EL (cell line): ENCODE measurements at places on chromosomes 11 and 22.
A peak's percentile ranks its signal among the peaks of the same experiment; 100 is the strongest.

DNA sequence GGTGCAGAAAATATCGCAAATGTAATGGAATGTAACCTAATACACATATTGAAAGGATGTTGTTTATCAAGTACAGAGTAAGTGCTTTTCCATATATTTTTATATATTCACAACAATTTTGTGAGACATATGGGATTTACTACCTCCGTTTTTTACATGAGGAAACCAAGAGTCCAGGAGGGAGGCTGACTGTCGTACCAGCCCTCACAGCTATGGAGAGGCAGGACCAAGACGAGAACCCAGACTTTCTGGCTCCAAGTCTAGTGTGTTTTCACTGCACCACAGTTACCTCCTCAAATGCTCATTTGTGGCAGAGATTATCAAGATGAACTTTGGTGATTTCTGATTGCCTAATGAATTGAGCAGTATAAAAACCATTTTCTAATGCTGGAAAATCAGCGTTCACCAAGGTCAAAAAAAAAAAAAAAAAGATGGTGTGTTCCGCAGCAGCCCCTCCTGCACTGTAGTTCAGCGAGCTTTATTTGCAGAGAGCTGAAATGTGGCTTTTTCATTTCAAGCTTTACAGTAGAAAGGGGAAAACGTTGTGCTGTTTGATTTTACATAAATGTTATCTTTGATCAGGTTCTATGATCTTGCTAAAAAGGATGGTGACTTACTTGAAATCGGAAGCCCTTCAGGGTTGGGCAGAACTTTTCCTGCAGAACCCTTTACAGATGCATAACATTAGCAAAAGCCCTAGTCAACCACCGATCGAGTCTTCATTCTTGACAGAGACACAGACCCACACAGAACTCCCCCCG lies 44.7 kb upstream of the WEE1 start:
- DNase-seq = no peak

- DNase-seq = no peak
Measured at GRCh38 chr11:10291801-10292638, 2.0 kb downstream of the SBF2 start.

DNA sequence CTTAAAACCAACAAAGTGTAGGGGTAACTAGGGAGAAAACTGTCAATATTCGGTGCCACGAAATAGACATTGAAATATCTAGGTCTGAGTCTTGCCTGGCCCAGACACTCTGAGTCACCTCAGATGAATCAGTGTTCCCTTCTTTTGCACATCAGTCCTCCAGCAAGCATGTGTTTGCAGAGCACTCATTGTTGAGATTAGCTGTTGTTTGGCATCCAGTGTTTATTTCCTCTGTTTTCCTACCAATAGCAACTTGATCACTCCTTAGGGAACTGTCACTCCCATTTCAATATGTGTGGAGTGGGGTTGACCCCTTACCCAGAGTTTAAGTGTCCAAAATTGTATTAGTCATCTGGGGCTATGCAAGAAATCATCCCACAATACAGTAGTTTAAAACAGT lies 4.7 kb upstream of the ASCC2 start:
- peak; percentile 82 for DNase-seq

- DNase-seq = peak; percentile 96
Measured at GRCh38 chr11:7020183-7020917, at the start of the genes NLRP14 and ZNF214. Gene NLRP14 (plus strand): TSS chr11:7020479. CDS start chr11:7038587, 18,108 bp downstream. Gene ZNF214 (minus strand): TSS chr11:7020346. CDS start chr11:7002835, 17,511 bp downstream.

DNA sequence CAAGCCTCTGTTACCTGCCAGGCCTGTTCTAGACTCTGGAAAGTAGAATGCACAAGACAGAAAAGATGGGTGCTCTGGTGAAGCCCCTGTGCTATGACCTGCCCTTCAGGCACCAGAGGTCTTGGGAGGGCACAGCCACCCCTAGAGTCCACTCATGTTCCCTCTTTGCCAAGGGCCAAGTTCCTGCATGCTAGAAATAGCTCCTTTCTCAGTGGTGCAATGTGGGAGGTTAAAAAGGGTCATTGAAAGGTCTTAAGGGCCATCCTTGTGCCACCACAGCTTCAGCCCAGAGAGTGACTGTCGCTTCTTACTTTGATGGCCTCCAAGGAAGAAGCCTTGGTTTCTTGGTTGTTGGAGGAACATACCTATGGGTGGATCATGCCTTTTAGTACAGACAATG lies 84.6 kb upstream of the PARVA start:
- no peak for DNase-seq

- no peak for DNase-seq
Measured at GRCh38 chr11:86142170-86142569, 73.3 kb upstream of the PICALM start.

DNA sequence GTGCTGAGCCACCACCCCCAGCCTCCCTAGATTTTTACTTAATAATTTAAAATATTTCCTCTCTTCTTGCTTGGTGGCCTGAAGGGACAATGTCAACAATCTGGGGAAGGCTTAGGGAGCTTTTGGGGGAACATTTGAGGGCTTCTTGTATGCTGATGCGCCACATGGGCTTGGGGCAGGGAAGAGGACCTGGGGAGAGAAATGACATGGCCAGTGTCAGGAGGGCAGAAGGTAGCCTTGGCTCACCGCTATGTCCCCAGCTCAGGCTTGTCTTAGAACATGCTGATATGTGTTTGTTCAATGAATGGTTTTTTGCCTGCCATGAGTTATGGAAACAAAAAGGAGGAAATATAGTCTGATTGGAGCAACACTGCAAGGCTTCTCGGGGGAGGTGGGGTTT lies 51.6 kb downstream of the ST14 start:
- DNase-seq = no peak

DNA sequence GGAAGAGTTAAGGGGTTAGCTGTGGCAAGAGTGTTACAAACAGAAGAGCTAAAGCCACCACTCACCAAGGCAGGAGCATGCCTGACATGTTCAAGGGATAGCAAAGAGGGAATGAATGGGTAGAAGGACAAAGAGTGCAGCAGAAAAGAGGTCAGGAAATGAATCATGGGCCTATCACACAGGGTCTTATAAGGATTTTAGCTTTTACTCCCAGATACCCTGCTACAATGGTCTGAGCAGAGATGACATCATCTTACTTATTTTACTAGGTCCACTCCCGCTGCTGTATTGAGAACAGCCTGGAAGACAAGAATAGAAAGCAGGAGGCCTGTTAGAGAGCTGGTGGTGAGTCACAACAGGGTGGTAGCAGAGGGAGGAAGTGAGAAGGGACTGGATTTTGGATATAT lies 9.8 kb downstream of the TRAF6 start:
- DNase-seq = peak; percentile 95

DNA sequence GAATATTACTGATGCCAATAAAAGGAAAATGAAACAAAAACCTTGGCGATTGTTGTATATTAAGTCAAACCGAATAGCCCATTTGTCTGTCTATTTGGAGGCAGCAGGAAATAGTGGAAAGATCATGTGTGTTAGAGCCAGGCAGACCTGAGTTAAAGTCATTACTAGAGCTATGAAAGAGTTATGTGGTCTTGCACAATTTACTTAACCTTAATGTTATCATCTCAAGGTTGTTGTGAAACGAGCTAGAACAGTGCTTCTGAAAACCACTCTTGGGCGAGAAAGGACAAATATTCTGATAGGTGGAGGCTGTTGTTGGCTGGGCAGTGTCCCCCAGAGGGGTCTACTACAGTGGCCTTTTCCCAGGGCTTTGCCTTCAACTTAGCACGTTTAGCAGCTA lies 60.0 kb upstream of the NUP160 start:
- no peak for DNase-seq

GRCh38 chr22:48393041-48393370 lies 1434.7 kb downstream of the BRD1 start:
- no peak for DNase-seq

DNA sequence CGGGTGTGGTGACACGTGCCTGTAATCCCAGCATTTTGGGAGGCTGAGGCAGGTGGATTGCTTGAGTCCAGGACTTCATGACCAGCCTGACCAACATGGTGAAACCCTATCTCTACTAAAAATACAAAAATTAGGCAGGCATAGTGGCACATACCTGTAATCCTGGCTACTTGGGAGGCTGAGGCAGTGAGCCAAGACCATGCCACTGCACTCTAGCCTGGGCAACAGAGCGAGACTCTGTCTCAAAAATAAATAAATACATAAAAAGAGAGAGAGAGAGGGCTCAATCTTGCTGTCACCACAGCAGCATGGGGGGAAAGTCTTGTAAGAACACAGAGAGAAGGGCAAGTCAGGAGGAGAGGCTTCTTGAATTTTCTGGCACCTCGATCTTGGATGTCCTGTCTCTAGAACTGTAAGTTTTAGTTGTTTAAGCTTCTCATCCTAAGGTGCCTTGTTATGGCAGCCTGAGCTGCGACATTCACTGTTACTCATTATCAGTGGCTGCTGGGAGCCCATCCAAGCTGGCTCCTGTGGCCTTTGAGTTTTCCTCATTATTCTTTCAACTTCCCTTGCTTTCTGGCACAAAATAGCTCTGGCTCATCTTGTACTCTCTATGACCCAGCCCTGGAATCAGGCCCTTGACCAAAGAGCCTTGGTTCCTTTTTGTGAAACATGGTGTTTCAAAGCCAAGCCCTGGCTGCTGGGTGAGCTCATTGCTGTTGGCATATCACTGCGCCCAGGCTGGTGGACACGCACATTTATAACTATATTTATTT lies 8.0 kb upstream of the PSMC3 start:
- peak; percentile 35 for DNase-seq

DNA sequence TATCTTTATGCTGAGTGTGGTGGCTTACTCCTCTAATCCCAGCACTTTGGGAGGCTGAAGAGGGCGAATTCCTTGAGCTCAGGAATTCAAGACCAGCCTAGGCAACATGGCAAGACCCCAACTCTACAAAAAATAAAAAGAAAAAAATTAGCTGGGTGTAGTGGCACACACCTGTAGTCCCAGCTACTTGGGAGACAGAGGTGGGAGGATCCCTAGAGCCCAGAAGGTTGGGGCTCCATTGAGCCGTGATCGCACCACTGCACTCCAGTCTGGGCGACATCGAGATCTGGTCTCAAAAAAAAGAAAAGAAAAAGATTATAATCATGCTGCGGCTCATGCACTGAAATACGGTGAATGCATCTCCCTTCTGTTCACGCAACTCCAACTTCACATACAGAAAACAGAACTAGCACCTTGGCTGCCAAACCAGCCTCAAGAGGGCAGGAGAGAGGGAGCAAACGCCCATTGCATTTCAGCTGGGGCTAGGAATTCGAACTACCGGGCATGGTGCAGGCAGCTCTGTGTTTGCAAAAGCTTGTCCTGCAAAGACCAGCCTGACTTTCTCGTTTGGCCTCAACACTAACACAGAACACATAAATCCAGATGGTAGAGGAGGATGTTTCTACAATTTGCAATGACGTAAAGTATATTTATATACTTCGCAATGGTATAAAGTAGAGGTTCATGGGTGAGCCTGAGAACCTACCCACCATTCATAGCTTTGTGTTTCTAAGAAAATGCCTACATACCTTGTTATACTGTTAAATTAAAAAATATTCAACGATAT lies 6.3 kb upstream of the SYNGR1 start:
- peak; percentile 62 for DNase-seq

GRCh38 chr11:10477690-10478046 lies 22.6 kb downstream of the AMPD3 start:
- DNase-seq = no peak

- DNase-seq = peak; percentile 69
Measured at GRCh38 chr11:34250732-34251588, 106.8 kb downstream of the ABTB2 start.

DNA sequence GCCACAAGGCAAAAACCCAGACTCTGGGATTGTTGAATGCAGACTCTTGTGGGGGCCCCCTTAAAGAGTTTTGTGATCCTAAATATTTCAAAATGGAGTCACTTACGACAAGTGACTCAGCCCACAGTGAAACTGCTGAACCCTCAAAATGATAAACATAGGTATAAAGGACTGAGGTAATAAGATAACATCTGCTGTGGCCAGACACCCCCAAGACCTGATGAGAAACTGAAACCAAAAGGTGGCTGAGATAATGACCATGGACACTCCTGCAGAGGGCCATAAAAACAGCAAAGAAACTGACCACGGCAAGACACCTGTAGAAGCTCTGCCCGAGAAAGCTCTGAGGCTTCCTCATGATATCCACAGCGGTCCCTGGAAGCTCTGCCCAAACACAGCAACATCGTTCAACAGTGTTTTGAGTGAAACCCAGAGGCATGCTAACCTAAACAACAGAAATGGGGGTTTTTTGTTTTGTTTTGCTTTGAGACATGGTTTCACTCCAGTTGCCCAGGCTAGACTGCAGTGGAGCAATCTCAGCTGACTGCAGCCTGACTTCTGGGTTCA lies 1.6 kb upstream of the PLAAT4 start:
- no peak for DNase-seq

DNA sequence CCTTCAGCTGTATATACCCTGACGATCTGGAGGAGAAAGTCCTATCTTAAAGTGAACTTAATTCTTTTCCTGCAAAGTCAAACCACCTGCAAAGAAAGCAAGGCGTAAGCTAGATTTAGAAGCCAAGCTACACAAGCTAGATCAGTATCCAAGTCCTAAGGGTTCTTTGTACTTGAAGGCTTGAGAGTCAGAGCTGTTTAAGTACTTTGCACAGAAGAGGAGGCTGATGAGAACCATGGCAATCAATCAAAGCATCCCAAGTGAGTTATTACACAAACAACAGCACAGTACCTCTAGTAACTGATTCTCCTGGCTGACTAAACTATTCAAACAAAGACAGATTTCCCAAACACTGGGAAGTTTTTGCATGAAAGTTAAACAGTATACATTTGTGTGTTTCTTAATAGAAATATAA lies 1.9 kb downstream of the CDON start:
- DNase-seq = no peak

DNA sequence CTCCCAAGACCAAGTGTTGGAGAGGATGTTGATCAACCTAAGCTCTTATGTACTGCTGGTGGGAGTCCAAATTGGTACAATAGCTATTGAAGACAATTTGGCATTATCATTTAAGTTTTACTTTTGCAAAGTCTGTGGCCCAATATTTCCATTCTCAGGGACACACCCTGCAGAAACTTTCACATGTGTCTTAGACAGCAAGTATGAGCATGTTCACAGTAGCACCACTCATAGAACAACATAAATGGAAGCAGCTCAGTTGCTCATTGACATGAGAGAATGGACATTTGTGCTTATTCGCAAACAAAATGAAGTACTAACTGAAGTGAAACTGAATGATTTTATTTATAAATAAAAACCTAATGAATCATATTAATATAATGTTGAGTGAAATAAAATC lies 135.5 kb downstream of the NOX4 start:
- no peak for DNase-seq

GRCh38 chr11:27420722-27421572 lies 51.6 kb downstream of the LGR4 start:
- peak; percentile 29 for DNase-seq

DNA sequence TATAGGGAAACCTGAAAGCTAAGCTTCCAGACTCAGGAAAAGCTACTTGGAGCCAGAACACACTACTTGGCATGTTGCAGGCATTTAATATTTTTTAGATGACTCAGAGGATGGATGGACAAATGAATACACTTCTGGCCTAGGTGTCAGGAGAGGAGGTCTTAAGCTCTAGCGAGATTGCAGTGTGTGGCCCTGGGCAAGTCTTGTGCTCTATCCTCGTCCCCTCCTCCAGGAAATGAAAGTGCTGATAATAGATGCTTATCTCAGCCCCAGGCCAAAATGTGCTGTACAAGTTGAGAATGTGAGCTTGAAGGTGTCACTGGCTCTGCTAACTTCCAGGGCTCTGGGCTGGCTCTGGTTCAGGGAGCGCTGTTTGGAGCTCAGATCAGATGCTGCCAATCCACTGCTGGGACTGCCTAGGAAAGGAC lies 136.3 kb downstream of the PKNOX2 start:
- DNase-seq = peak; percentile 92
